ENCODE measurements at places on chromosomes 12 and 14.
A peak's percentile ranks its signal among the peaks of the same experiment; 100 is the strongest.

GRCh38 chr12:127223731-127224130 lies 1043.2 kb upstream of the TMEM132C start:
- no peak for DNase-seq

DNA sequence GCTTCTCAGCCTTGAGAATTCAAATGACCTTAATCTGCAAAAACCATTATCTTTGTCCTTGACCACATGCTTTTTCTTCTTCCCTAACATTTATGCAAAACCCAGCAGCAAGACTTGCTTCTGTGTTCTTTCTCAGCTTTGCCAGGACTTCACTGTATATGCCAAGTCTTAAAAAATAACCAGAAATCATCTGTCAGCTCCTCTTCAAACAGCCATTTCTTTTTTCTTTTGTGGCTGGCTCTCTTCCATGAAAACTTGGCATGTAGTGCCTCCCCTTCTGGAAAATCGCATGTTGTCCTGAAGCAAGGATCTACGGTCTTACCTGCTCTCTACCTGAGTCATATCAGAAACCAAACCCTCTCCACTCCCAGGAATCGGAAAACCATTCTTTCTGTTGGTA lies 364.9 kb downstream of the RPS29 start:
- DNase-seq: no peak

DNA sequence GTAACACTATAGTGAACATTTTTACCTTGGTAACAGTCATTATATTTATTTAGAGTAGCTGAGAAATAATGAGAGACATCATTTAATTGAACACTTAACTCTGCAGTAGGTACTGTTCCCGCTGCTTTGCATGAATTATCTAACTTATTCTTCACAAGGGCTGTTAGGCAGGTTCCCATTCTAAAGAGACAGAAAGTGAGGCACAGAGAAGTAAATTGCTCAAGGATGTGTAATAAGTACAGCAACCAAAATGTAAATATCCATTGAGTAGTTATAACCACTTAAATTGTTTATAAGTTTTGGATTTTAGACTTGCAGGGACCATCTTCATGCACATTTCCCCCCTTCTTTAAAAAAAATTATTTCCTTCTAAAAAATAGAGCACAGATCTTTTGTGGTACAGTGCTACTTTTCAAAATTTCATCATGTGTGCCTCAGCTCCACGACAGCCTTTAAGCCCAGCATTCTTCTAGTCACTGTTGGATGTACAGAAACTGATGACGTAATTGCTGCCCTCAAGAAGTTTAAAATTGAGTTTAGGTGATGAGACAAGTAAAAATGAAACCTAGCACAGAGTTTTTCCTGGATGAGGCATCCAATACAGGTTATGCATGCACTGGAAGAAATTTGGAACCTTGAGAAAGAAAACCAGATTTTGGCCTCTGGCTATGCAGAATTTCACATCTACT lies 6.0 kb upstream of the MANSC4 start:
- DNase-seq: peak; percentile 81

DNA sequence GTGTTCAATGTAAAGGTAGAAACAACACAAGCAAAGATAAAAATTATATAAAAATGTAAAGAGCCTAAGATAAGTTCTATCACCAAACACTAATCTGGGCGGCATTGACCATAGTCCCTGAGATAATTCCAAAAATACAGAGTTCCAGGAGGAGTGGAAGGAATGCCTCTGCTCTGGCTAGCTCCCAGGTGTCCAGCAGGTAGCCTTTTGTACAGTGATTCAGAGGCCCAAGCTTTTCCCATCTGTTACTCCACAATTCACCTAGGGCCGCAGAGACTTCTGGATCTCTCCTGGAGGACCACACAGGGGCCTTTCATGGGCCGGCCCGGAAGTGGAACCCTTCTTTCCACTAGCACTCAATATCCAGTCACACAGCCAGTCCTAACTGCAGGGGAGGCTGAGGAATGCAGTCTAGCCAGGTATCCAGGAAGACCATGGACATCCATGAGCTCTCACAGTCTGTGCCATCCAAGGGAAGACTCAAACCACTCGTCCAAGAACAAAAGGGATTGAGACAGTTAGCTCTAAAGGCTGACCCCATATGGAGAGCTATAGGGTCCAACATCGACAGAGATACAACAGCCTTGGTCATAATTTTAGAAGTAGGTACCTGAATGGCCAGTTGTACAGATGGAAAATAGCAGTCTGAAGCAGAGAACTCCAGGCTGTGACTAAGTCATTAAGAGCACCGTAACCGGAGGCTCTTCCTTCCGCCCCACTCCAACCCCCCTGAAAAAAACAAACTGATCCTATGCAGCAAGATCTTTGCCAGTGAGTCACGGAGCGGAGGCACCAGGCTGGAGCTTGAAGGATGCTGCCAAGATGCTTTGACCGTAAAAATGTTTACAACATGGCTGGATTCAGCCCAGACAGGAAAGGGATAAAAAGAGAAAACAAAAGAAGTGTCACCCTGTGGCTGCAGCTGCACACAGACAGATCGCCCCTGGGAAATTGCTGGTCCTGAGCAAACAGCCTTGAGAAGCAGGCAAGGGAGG lies 204.8 kb downstream of the NUAK1 start:
- DNase-seq: peak; percentile 65

DNA sequence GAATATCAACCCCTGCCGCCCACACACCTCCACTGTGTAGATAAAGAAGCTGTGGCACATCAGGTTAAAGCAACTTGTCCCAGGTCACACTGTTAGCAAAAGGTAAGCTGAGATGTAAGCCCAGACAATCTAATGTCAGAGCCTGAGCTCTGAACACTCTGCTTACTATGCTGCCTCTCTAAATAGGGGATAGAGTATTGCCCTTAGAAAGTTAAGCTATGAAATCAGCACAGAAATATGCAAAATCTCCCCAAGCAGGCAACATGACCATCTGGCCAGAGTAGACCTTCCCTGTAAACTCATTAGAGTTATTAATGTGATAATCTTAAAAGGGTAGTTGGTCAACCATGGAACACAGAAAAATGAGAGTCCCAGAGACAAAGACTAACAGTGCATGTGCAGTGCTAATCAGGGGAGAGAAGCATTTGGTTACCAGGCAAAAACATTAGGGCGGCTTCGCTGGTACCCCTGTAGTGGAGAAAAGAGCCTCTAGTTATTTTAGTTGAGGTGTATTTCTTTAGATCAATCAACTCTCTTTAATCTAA lies 171.0 kb downstream of the BTG1 start:
- no peak for DNase-seq

DNA sequence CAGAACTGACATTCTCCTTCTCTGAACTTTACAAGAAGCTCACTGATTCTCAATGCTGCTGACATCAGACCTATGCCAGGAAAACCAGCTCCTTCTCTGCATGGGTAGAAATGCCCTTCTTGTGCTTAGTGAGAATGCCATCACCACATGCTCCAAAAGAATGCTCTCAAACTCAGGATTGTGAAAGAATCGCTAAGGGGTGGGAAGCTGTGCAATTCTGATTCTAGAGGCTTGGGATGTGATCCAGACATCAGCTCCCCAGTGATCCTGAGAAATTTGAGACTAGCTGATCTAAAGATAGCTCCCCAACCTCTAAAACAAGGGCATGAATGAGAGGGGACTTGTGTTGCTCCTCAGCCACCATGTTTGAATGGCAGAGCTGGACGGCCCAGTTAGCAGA lies 113.2 kb downstream of the DPF3 start:
- DNase-seq: no peak

Measured in PC-9 (cell line).